ENCODE measurements at places on chromosomes 6 and 20.

- DNase-seq, result no peak
Observed at GRCh38 chr6:13248994-13249393, 79.3 kb downstream of the TBC1D7 start.

DNA sequence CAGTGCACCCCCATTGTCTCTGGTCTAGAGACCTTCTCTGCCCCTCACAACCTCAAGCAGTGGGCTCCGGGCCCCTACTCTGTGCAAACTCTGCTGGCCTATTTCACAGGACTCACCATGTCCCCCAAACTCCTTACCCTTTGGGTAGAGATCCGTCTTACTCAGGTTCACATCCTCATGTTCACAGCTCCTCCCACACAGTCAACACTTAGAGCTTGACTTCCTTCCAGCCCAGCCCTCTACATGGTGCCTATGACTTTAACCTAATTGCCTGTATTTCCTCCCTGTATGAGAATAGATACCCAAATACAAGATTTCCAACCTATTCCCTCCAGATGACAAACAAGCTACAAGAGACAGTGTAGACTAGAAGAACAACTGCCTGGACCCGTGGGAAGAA is 528.6 kb upstream of the JARID2 start:
- no peak for DNase-seq

DNA sequence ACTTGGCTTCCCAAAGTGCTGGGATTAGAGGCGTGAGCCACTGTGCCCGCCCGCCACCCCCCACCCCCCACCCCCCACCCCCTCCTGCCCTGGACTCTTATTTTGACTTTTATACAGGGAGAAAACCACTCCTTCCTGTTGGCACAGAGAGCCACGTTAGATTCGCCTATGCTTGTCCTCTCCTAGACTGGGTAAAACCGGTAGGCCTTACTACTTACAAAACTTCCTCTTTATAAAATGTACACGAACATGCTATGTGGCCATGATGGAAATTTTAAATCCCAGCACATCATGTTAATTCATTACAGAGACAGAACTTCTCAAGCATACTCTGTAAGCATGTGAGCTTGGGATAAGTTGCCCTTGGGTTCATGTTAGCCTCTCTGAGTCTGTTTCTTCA is 124.2 kb downstream of the SLC24A3 start:
- DNase-seq, result no peak

DNA sequence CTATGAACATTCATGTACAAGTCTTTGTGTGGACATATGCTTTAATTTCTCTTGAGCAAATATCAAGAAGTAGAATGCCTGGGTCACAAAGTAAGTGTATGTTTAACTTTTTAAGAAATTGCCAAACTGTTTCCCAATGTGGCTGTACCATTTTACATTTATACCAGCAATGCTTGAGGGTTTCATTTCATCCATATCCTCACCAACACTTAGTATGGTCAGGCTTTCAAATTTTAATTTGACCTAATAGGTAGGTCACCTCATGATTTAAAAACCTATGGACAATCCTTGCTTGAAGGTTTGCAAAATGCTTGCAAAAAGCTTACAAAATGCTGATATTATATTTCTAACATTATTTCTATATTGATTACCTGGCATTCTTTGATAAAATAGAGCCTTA is 19.5 kb upstream of the SRSF3 start:
- no peak for DNase-seq
